ENCODE measurements at places on chromosomes 2 and 18.
A peak's percentile ranks its signal among the peaks of the same experiment; 100 is the strongest.

DNA sequence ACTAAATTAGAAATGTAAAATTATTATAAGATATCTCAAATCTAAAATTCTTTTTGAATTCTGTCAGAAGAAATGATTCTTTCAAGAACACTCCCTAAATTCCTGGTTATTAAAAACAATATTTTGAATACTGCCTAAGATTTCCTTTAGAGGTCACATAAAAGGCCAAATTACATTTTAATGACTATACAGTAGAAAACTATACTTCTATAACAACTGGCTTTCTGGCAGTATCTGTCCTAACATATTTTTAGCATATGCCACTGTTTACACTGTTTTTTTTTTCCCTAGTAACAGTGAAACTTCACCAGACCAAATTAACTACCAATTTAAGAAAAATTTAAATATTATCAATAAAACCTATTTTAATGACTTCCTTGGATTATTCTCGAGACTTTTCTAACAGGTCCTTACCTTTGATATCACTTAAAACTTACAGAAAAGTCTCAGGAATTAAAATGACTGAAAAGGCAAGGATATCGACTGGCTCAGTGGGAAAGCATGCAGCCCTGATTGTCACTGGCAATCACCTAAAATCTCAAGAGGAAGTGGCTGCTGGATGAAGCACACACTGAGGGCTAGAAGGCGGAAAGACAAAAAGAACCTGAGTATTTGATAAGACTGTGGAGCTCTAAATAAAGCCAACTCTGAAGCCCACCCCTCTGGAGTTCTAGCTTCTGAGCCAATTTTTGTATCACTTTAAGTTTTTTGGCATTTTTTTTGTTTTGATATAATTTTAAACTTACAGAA, 59.6 kb downstream of the SPIRE1 start:
- DNase-seq = peak; percentile 35

DNA sequence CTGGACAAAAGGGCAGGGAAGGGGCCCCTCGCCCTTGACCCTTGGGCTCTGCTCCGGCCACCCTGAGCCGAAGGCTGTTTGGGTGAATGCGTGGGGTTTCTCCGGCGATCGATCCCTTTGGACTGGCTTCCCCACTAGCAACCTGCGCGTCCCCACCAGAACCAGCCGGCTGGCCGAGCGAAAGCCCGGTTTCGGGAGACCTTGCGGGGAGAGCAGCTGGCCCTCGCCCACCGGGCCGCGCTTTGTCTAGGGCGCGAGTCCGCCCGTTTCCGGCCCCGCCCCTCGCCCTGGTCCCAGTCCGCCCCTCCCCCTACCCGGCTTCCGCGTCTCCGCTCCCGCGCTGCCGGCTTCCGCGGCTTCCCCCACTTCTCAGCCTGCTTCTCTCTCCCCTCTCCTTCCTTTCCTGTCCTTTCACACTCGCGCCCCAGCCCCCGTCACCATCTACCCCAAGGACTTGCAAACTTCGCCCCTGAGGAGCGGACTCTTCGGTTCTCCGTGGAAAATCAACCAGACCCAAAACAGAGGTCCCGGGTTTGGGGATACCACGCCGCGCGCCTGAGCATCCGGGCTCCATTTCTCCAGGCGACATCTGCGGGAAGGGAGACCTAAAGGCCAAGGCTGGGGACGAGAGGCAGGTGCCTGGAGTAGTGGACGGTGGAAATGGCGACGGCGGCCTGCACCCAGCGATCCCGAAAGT, 48.0 kb upstream of the ATP6V1B1 start:
- DNase-seq = peak; percentile 58

DNA sequence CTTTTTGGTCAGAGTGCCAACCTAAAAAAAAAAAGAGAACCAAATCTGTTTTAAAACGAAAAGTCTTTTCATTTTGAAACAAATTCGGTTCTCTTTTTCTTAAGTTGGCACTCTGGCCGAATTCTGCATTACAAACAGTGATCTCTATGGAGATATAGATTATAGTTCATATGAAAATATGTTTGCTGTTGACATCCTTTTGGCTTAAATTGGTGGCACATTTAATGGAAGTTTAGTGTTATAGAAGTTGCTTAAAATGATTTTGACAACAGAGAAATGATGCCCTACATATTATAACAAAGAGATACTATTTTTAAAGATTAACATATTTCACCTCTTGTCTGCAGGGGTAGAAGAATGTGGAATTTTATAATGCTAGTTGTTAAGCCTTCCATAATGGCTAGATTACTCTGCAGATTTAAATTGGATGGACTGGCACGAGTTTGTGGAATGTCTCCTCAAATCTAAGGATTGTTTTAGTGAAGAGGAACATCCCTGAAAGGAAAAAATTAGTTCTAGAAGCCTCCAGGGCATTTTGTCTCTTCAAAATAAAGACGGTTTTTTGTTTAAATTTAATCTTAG, 222.9 kb upstream of the CDH2 start:
- DNase-seq = no peak

- no peak for DNase-seq
Measured at GRCh38 chr2:176794392-176794791, 418.2 kb upstream of the HNRNPA3 start.

GRCh38 chr18:57629422-57629821, 7.8 kb upstream of the NARS1 start:
- no peak for DNase-seq

DNA sequence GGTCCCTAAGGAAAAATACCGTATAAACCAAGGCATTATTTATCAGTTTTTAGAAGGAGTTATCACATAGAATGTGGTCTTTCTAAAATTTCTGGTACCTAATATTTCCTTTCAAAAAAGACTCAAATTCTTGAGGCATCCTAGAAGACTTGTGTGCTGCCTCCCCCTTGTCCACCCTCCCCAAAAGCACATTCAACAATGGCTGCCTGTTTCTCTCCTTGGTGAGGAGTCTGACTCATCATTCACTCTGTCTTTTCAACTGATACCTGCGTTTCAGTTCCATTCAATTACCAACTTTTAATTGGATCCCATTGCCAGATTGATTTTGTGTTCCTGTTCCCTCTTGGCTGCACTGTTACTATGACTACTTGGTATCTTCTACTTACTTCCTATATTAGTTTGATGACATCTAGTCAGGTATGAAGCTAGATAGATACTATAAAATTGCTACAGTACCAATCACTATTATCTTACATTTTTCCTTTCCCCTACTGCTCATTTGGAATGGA, 72.9 kb downstream of the XRCC5 start:
- no peak for DNase-seq

- DNase-seq = no peak
Measured at GRCh38 chr2:235458839-235459273, 35.0 kb upstream of the AGAP1 start.

- no peak for DNase-seq
Measured at GRCh38 chr2:226906163-226906693, 70.4 kb downstream of the RHBDD1 start.

- no peak for DNase-seq
Measured at GRCh38 chr2:145041706-145042105, 521.8 kb upstream of the ZEB2 start.

GRCh38 chr2:134217924-134218323, 35.9 kb upstream of the MGAT5 start:
- DNase-seq = no peak

DNA sequence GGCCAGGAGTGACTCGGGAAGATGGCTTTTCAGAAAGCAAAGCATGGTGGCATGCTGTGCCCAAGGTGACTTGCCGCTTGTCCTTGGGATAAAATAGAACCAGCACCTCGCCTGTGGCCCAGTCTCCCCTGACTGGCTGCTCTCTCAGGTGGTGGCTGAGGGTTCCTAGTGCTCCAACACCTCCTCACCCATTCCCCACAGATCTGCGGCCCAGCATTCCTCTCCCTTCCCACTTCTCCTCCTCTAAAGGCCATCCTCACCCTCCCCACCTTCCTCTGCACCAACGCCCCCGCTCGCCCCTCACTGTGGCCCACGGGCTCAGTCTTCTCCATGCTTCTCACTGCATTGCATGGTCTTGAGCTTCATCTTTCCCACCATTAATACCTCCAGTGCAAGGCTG, 132.4 kb downstream of the PXDN start:
- DNase-seq = peak; percentile 52

DNA sequence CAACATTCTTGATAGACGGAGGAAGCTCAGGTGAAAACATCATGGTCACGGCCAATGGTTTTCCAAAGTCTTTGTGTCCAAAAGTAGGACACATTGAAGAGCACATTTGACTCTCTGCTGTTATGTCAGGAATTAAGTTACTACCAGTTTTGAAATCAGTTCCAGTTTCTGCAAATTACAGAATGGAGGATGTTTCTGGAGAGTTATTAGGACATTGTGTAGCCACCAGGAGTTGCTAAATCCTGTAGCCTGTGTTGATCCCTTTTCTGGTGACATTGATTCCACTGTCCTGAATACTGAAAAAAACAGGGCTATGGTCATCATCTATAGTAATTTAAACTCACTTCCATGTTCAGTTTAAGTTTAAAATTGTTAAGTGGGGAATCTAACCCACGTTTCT, 15.3 kb downstream of the UPP2 start:
- no peak for DNase-seq

GRCh38 chr2:119205001-119205706, 18.5 kb upstream of the STEAP3 start:
- peak; percentile 36 for DNase-seq

GRCh38 chr2:42196403-42197267, 27.5 kb downstream of the EML4 start:
- no peak for DNase-seq

GRCh38 chr2:126187668-126188067, 468.3 kb upstream of the GYPC start:
- no peak for DNase-seq

DNA sequence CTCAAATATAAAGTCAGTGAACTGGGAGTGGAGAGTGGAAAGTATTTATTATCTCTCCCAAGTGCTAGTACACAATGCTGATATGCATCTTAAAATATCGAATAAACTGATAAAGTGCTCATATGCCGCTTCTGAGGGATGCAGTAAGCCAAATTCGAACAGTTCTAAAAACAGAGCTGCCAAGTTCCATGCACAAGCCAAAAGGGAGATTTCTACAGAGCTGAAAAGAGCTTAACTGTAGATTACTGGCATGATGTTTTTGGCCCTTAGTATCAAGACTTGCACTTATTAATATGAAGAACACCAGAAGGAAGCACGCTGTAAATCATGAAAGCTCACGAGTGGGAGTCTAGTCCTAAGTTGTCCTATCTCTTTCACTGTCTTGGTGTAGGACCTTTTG, 7.9 kb downstream of the TMEFF2 start:
- DNase-seq = no peak

GRCh38 chr2:232584238-232584637, 33.7 kb downstream of the EIF4E2 start:
- no peak for DNase-seq

DNA sequence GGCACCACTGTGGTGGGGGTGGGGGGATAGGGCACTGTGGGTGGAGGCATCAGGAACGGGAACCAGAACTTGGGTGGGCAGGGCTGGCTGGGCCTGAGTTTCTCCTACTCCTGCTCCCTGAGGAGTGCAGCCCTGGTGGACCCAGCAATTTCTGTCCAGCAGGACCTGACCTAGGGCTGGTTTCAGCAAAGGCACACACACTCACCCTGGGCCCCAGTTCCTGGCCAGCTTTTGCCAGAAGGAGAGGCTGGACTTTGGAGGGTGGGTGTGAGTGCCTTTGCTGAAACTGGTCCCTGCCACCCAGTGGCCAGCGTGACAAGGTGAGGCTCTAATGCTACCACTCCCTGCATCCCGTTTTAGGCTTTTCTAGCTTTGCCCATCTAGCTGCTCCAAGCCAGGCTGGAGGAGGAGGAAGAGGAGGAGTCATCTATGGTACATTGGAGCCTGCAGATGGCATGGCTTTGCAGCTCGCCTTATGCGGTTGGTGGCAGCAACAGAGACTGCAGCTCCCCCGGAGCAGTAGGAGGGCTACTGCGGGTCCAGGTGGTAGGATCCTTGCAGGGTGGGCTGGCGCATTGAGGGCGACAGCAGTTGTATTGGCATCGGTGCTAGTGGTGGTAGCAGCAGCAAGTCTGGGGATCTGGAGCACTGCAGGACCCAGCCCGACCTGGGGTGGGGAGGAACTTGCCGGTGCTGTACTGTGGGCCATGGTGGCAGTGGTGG, 40.4 kb upstream of the IMP4 start:
- no peak for DNase-seq

DNA sequence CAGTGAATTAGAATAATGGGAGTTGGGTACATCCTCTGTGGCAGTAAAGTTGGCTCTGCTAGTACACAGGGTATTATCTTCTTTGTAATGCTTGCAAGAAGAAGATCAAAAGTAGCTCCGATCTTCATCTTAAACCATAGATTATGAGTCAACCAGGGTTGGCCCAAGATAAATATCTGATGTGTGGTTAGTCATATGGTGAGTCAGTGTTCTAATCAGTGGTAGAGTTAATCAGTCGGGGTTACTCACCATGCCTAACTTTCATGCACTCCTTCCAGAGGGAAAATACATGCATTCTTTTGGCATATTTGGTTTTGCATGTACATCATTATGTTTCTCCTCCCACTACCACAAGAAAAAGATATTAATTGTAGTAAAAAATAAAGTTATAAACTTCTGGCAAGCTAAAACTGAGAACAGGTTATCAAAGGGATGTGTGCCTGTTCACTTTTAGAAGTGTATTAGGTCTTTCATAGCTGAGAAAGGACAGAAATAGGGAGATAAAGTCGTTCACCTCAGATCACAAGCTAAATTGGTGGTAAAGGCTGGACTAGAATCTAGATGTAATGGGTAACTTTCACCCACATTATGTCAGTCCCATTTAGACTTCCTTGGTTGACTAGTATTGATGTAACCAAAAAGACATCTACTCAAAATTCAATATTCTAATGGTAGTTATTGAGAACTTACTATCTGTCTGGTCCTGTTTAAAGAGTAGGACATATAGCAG, 684.4 kb downstream of the IRS1 start:
- peak; percentile 66 for DNase-seq

GRCh38 chr2:12448846-12449505, 267.8 kb upstream of the TRIB2 start:
- DNase-seq = no peak

- DNase-seq = peak; percentile 97
Measured at GRCh38 chr18:35371412-35372195, 5.5 kb downstream of the ZNF396 start.

GRCh38 chr2:53150146-53150545, 617.5 kb upstream of the CHAC2 start:
- DNase-seq = no peak

GRCh38 chr18:66872277-66872676, 268.4 kb upstream of the CDH19 start:
- no peak for DNase-seq

GRCh38 chr2:159124441-159124911, 156.0 kb downstream of the TANC1 start:
- peak; percentile 53 for DNase-seq

DNA sequence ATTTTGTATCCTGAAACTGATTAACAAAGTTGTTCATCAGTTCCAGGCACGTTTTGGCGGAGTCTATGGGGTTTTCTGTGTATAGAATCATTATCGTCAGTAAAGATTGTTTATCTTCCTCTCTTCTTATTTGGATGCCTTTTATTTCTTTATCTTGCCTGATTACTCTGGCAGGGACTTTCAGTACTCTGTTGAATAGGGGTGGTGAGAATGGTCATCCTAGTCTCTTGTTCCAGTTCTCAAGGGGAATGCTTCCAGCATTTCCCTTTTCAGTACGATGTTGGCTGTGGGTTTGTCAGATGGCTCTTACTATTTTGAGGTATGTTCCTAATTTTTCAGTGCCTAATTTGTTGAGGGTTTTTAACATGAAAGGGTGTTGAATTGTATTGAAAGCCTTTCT, 14.0 kb upstream of the SPDYA start:
- DNase-seq = no peak

GRCh38 chr2:203484266-203485112, 50.6 kb downstream of the RAPH1 start:
- no peak for DNase-seq

- no peak for DNase-seq
Measured at GRCh38 chr18:34097312-34097711, 127.4 kb downstream of the NOL4 start.

Measured in osteoblast (primary cell).